ENCODE measurements at places on chromosomes 3 and 15.

GRCh38 chr3:106611841-106612240 lies 743.0 kb upstream of the CBLB start:
- DNase-seq = no peak

GRCh38 chr15:78213425-78213750 lies 21.0 kb downstream of the ACSBG1 start:
- no peak for DNase-seq

DNA sequence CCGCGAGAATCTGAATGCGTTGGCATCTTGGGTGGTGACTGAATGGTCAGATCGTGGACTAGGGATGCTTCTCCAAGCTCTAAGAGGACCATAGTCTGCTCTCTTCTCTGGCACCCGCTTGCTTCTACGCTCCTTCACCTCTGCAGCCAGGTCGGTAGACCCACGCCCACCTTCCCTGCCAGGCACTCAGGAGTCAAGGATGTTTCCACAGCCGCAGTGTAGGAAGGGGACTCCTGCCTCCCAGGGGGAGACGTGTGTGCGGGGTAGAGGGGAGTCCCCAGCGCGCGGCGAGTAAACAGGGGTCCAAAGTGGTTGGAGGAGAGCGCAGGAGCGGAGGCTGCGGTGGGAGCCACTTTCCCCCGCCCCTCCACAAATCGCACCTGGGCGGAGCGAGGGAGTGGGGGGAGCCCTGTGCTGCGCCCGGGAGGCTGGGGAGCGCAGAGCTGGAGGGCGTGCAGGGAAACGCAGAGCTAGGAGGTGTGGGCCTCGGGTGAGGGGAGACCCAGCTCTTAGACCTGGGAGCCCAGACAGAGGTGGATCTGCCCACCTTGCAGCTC lies 1.7 kb downstream of the LRRC3B start:
- DNase-seq = no peak

GRCh38 chr3:111692593-111693552 lies 97.7 kb upstream of the ZBED2 start:
- no peak for DNase-seq

DNA sequence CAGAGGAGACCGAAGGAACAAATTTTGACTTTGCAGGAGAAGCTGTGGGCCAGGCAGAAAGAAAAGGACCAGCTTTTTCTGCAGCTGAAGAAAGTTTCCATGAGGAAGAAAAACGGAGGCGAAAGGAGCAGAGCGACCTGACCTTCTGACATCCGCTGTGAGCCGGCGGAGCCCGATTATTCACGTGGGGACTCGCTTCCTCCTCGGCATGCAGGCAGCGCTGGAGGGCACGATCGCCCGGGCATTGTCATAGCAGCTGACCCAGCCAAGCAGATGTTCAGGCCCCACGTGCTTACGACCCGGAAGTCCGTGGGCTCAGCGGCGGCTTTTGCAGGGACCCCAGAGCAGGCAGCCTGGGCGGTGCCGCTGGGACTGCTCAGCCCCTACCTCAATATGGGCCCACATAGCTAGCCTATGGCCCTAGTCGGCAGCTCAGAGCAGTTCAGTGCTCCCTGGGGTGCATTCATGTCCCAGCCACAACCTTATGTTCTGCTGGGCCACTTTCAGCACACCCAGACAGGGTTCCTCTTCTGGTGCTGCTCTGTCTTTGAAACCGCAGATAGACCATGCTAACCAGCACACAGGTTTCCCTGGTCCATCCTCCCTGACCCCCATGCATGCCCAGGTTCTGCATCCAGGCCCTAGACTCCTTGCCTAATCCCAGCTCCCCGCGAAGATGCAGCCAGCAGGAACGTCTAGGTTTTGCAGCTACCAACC lies 10.5 kb upstream of the EIF4A2 start:
- DNase-seq = no peak

DNA sequence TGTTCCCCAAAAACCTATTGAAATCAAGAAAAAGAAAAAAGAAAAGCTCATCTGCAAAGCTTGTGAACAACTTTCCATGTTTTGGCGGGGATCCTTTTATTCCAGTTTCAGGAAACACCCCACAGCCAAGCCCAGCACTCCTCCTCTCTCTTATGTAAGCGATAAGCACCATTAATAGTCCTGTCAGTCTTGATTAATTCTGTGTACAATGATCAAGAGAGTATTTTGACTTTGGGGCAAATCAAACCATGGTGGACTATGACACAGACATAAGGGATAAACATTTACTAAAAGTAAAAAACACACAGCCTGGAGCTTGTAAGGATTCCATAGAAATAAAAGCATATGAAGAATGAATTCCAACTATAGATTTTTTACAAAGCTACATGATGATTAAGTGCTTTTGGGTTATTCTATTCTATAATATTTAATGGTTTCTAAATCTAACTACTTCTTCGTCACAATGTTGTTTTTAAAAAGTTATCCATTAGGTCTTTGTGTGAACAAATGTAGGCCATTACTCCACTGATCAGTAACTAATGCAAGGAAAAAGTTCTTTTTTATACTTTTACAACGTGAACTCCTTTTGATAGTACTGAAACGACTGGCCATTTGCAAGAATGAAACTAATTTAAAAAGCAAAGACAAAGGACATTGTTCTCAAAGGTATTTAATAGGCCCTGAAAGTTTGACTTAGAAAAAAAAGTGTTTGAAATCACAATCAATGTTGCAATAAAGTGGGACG lies 106.5 kb downstream of the KCNAB1 start:
- DNase-seq = no peak

DNA sequence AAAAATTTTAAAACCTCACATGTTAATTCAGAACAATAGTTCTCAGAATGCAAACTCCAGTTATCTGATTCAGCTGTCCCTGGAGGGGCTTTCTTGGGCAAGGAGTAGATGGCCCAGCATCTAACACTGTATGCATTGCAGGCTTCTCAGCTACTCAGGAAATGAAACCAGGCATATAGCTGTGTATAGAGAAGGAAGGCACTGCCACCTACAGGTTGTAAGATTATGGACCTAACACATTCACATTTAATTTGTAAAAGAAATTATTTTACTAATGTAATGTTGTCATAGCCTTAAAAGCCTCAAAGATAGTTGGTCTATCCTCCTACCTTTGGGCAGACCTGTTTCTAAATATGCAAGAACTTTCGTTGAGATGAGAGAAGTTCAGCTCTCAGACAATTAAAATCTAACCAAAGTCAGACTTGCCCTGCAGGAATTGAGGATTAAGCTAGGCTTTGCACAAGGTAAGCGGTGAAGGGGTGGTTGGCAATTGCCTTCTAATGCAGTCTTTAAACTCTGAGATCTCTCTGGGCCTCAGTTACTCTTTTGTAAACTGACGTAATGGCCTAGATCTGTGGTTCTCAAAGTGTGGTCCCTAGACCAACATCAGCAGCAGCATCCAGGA lies 132.8 kb upstream of the SLC24A5 start:
- no peak for DNase-seq

GRCh38 chr3:8882171-8882593 lies 81.1 kb downstream of the RAD18 start:
- DNase-seq = no peak

- no peak for DNase-seq
These were observed 319.4 kb upstream of the MDFIC2 start for GRCh38 chr3:70631716-70632307.

DNA sequence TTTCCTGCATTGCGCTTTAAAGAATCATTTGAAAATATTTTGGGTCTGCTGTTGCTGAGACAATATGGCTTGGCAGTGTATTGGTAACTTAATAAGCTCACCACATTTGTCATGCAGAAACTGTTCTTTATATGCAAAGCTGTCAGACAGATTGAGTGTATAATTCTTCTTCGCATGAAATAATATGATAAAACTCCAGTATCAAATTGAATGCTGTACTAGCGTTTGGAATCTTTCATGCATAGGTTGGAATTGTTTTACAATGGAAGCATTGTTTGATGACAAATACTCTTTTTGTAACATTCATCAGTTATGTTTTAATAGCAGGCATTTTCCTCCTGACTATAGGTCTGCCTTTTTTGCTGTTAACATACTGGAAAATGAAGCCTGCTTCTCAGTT lies 53.8 kb downstream of the RBMS3 start:
- no peak for DNase-seq
